Stimulated activated CD8-positive, alpha-beta memory T cell treated with anti-CD3 and anti-CD28 coated beads, Interleukin-7, amount 100 ng/mL, for 1 hour (primary cell): ENCODE measurements at places on chromosomes 2 and 18.

DNA sequence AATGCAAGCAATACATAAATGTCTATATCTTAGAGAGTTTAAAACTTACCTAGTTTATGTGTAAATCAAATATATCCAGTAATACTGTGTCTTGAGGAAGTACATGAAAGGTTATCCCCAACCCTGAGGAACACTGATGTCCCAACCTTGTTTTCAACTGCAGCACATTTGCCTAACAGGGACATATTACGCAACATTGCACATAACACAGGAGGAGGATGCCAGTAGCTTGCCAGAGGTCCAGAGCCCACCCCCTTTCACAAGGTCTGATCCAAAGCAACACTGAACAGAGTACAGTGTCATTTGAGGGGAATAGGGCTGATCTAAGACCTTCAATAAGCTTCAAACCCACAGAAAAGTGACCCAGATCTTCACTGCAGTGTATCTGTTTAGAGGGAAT, 678.5 kb downstream of the ARHGAP15 start:
- no peak for DNase-seq

DNA sequence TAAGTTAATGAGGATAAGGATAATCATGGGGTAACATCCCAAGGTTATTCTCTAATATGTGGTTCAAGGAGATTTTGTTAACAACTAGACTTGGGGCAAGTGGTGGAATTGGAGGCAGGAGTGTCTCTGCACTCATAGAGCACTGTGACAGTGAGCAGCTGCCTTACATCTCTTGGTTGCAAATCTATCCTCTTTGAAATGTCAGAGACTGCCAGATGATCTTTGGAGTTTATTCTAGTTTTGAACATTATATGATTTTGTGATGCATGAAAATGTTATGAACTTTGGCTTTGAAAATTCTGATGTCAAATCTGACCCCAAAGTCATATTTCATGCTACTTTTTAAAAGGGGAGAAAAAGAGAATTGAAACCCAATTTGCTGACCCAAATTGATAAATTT, 861.1 kb downstream of the CNTNAP5 start:
- no peak for DNase-seq

DNA sequence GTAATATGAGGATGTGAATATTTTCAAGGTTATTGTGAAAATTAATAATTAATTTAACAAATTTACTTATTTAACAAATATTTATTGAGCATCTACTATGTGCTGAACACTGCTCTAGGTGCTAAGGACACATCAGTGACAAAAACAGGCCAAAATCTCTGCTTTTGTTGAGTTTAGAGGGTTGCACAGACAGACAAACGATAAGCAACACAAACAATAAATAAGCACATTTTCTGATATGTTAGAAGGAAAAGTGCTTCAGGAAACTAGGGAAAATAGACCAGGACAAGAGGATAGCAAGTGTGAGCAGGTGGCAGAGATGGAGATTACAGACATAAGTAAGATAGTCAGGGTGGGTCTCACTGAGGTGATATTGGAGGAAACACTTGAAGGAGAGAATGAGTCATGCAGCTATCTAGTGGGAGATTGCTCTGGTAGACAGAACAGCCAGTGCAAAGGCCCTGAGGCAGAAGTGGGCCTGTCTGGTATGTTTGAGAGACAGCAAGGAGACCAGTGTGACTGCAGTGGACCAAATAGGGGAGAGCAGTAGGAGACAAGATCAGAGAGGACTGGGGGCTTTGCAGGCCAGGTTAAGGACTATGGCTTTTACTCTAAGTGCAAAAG, 38.3 kb downstream of the SFXN5 start:
- no peak for DNase-seq

GRCh38 chr2:128396946-128397345, 78.3 kb upstream of the HS6ST1 start:
- DNase-seq: no peak

- DNase-seq: no peak
Measured at GRCh38 chr2:195861821-195862220, 204.8 kb downstream of the SLC39A10 start.
